GF-D8 (cell line): ENCODE measurements at places on chromosomes 6 and 20.
A peak's percentile ranks its signal among the peaks of the same experiment; 100 is the strongest.

DNA sequence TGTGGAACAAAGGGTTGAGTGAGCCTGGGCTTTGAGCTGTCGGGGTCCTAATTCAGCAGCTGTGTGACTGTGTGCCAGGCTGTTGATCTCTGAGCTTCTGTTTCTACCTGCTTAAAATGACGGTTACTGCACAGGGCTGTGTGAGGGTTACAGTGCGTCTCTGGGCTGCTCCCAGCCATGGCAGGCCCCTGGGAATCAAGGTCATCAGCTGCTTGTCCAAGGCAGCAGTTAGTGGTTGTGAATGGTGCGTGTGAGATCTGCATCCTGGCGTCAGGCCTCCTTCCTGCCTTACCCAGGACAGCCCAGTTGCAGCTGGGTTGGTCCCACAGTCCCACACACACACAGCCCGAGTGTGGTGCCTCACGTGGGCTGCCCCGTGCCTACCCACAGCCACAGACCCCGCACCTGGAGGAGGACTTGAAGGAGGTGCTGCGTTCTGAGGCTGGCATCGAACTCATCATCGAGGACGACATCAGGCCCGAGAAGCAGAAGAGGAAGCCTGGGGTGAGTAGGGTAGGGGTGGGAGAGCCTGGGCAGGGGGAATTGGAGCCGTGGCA lies 15.6 kb downstream of the GTSF1L start:
- DNase-seq = no peak

GRCh38 chr6:130796313-130796905 lies 30.8 kb upstream of the SMLR1 start:
- DNase-seq = no peak

DNA sequence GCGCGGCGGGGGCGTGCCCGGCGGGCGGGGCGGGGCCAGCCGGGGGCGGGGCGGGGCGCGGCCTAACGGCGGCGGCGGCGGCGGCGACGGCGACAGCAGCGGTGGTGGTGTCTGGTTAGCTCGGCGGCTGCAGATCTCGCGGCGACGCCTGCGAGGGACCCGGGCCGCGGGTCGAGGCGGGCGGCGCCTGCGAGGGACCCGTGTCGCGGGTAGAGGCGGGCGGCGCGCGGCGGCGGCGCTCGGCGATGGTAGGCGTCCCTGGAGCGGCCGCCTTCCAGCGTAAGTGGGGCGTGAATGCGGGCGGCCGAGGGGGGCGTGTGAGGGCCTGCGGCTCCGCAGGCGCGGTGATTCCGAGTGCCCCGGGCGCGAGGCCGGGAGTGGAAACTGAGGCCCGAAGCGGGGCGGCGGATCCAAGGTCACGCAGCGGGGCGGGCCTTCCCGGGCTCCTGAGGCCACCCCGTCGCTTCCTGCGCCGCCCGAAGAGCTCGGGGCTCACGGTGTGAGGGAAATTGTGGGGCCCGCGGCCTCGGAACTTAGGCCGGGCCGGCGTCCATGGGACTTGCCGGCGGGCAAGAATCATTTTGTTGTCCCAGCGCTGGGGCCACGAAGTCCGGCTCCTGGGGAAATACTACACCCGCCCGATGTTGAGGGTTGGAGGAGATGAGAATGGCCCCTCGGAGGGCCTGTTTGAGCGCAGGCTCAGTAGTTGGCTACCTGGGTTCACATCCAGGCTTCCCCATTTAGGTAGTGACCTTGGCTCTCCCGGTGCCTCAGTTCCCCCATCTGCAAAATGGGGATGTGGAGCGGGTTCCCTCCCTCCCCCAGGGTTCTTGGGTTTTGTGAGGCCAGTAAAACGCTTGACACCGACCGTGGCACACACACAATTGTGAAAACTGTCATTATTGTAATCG lies at the start of gene CBFA2T2:
CBFA2T2 (plus strand) TSS at position 74 of the 911 bp plus-strand sequence; CDS start at position 246, 172 bp downstream.
- no peak for DNase-seq

- no peak for DNase-seq
Observed at GRCh38 chr6:106666282-106667021, 37.1 kb downstream of the QRSL1 start.

DNA sequence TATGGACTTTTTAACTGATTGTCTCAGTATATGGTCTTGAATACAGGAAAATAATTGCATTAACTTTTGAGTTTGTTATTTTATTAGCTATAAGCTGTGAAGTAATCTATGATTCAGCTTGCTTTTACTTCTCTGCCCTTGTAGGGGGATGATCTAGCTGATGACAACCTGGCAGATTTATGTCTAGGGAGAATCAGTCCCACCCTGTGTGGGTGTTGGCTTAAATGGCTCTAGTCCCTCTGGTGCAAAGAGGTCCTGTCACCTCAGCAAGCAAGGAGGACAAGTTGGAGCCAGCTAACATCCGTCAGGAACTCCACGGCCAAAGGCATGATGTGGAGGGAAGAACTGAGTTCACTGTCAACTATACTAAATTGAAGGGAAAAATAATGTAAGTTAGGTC lies 495.3 kb downstream of the BMP2 start:
- no peak for DNase-seq

DNA sequence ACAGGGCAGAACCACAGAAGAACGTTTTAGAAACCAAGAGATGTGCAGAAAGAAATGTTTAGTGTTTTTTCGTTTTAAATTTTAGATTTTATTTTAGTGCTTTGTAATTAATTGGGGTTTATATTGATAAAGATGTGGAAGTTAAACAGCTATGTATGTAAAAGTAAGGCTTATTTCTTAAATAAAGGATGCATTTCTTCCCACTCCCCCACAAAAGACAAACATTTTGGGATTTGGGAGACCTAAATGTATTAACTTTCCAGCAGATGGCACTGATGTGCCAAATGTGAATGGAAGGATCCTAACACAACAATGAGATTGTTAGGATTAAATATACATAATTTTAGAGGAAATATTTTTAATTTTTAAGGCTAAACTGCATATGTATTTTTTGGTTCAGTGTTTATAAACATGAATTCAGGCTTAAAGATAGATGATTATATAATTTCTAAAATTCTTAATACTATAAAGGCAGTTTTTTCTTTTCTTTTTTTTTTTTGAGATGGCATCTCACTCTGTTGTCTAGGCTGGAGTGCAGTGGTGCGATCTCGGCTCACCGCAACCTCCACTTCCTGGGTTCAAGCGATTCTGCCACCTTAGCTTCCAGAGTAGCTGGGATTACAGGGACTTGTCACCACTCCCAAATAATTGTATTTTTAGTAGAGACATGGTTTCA lies 12.0 kb downstream of the PFDN4 start:
- no peak for DNase-seq

DNA sequence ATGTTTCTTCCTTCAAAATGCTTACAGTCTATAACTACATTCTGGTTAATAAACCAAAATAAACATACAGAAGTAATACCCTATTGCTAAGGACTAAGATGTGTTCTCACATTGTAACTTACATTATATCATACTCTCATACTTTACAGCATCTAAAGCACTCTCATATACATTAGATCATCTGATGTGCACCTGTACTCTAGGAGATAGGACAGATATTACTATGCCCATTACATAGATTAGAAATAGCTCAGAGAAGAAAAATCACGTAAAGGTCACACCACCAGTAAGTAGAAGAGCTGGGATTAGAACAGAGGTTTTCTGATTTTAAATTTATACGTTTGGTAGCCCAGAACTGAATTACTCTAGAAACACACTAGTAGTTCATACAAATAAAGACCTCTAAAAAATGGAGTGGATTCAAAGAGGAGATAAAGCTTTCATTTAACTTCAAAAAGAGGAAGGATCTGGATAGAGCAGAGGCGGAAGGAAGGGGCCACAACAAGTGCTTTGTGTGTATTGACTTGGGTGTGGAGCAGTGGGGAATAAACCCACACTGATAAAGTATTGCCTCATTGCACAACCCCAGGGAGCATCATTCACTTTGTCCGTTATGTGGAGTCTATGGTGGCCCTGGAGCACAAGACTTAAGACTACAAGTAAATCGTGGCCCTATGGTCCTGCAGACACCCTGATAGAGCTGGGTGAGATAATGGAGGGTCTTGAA lies 30.9 kb downstream of the SLC2A12 start:
- peak; percentile 85 for DNase-seq

GRCh38 chr20:45497971-45498494 lies 17.4 kb downstream of the SPINT3 start:
- no peak for DNase-seq

GRCh38 chr6:167347226-167347625 lies 22.3 kb downstream of the TTLL2 start:
- DNase-seq = no peak

GRCh38 chr20:31547017-31547675 lies 32.9 kb downstream of the HM13 start:
- DNase-seq = peak; percentile 65

- no peak for DNase-seq
Observed at GRCh38 chr6:87199787-87200186, 44.4 kb downstream of the ZNF292 start.

- no peak for DNase-seq
Observed at GRCh38 chr20:36066777-36067176, 87.8 kb upstream of the EPB41L1 start.

- DNase-seq = no peak
Observed at GRCh38 chr6:13478525-13478966, 8.9 kb downstream of the GFOD1 start.

DNA sequence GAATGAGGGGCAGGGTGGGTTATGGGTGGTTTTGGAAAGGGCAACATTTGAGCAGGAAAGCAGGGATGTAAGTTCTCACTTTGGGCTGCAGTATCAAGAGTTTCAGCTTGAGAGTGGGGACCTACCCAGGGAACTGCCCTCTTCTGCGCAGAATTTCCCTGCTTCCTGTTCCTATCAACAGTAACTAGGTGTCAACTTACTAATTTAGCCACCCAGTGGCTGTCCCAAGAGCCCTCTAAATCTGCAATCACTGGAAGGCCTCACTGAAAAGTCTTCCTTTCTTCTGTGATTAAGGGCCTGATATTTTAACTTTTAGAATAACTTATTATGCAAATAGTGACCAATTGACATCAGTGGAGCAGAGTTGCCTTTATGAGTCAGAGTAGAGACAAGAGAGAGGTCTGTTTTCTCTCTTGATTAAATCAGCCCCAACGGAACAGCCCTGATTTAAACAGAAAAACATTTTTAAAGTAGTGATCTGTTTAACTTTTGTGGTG lies 118.2 kb upstream of the RIPOR2 start:
- DNase-seq = no peak

- peak; percentile 47 for DNase-seq
Observed at GRCh38 chr6:15522427-15522826, 140.4 kb downstream of the DTNBP1 start.

DNA sequence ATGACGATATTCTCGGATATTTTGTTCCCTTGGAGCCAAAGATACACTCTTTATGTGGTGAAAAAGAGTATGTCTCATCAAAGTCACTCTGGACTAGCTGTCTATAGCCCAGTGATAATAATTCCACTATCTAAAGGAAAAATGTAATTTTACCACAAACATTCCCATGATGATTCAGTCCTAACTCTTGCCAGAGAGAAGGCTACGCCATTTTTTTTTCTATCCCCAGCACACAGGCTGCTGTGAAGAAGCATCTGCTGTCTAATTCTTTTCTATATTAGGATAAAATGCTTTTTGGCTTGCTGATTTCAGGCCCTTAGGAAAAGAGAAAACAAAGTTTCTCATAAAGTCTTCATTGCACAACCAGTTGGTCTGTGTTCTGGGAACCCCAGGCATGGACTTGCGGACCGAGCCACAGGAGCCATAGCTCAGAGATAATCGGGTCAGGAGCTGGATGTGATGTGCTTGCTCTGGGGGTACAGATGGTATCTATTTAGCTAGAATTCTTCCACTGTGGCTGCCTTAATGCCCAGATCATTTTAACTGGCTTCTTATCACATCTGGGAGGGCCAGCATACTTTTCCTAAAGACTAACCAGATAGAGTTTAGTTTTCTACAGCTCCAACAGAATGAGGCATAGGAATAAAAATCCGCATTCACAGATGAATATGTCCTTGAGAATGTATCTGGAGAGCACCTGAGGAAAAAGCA lies 683.7 kb upstream of the ID4 start:
- DNase-seq = no peak

DNA sequence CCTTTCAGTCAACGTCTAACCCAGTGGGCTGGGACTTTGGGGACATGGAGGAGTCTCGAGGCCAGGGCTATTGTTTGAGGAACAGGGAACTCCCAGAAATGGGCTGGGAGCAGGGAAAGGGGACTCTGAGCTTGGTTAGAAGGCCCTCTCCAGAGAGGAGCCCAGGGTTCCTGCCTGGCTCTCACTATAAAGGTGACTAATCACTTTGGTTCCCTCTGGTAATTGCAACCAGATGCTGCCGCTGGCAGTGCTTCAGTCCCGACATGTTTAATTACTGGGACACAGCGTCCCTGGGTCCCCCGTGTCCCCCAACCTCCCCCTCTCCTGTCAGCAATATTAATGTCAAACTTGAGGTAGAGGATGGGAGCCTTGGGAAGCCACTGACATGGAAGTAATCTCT lies 5.0 kb upstream of the GDF5 start:
- DNase-seq = no peak

DNA sequence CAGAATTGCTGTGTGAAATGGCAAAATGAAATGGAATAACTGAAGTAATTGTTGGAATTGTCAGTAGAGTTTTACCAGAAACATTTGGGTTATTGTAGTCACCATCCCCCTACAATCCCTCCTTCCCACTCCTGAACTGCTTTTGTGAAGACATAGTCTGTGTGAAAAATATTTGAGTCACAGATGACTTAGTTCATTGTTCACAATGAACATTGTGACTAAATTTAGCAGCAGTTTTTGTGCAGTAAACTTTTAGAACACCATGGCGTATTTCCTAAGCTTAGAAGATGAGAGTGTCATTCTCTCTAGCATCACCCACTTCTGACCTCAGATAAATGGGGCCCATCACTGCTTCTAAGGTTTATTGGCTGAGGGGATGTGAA lies 11.0 kb downstream of the OTOR start:
- no peak for DNase-seq

DNA sequence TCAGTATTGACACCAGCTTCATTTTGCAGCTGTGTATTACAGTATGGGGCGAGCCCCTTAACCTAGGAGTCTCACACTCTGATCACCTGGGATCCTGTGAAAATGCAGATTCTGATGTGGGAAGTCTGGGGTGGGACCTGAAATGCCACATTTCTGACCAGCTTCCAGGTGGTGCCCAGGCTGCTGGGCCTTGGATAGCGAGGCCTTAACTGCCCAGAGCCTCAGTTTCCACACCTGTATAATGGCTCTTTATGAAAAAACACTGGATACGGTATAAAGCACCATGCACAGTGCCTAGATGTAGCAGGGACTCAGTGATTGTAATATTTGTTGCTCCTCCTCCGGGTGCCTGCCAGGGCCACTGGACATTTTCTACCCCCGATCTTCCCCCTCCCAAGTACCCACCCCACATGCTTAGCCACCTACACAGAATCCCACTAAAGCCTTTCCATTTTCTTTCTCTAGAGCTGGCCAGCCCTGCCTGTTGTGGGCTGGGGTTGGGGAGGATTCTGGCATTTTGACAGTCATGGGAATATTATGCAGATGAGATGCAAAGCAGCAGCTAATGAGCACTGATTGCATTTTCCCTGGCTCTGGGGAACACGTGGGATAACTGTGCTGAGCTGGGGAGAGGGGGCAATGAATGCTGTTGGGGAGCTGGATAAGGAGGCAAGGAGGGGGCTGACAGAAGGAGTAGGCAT lies 44.8 kb downstream of the SPDEF start:
- no peak for DNase-seq

- no peak for DNase-seq
Observed at GRCh38 chr20:51026269-51026668, 3.4 kb upstream of the KCNG1 start.

- DNase-seq = peak; percentile 69
Observed at GRCh38 chr6:12241493-12242175, 48.5 kb upstream of the EDN1 start.
